HepG2 (cell line): ENCODE measurements at places on chromosomes 7 and 10. TPM values are rescaled to one million over a fixed set of nuclear protein-coding genes. Genes with fewer than 3 reads are reported as not detected.

- no peaks in the 10 kb centered on the region for H3K36me3 ChIP-seq
- DNase-seq, result no peak
- no peaks in the 10 kb centered on the region for H3K27me3 ChIP-seq
- no peak overlapping the region for H3K27ac ChIP-seq
Measured at GRCh38 chr7:37385787-37386186, 62.9 kb downstream of the ELMO1 start.

DNA sequence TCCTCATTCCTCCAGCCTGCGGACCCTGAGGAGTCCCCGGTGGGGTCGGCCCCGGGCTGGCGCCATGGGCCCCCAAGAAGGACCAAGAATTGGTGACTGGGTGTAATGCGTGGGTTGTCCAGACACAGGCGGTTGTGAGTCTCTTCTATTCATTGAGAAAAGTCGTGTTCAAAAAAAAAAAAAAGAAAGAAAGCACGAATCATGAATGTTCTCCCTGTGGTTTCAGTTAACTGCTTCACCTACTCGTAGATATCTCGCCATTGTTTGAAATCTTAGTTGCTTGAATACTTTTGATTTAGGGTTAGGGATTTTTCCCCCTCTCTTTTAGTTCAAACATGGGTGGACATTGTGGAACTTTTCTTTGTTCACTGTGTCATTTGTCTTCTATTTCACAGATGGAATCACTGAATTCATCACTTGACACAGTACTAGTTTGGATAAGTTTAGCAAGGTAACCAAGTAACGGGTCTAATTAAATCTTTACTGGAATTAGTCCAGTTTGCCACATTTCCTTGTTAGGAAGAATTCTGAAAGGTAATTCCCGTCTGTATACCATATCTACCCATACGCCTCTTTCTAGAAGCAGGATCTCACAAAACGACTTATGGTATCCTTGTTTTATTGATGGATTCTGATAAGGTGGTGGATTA lies 775 bp downstream of the STARD3NL start:
- no peak for DNase-seq
- peak overlapping the region; percentile 81 for H3K4me3 ChIP-seq
- H3K4me1 ChIP-seq, result peaks cover 18% of the 10 kb centered on the region
- peak overlapping the region; percentile 66 for H3K27ac ChIP-seq
- H3K27me3 ChIP-seq, result no peaks in the 10 kb centered on the region; the same call in 2 of the 3 replicates

GRCh38 chr10:1048349-1048731 lies 579 bp downstream of the IDI1 start:
- peak overlapping the region; percentile 96 for H3K27ac ChIP-seq
- H3K36me3 ChIP-seq, result peaks cover 3% of the 10 kb centered on the region; the same call in 1 of the 2 replicates
- peak; percentile 9 for DNase-seq
- H3K4me1 ChIP-seq, result peaks cover 59% of the 10 kb centered on the region

Gene PDCD4
- total RNA-seq, result 56.2 and 92.8 TPM in 2 replicates

- DNase-seq, result no peak
- H3K27ac ChIP-seq, result no peak overlapping the region
- no peaks in the 10 kb centered on the region for H3K36me3 ChIP-seq
- no peak overlapping the region for H3K4me3 ChIP-seq
Measured at GRCh38 chr10:94251568-94251967, 111.2 kb downstream of the NOC3L start.

Gene SLC18A3
- total RNA-seq, result not detected in 2 replicates

Gene TMEM130
- not detected in 2 replicates for total RNA-seq

DNA sequence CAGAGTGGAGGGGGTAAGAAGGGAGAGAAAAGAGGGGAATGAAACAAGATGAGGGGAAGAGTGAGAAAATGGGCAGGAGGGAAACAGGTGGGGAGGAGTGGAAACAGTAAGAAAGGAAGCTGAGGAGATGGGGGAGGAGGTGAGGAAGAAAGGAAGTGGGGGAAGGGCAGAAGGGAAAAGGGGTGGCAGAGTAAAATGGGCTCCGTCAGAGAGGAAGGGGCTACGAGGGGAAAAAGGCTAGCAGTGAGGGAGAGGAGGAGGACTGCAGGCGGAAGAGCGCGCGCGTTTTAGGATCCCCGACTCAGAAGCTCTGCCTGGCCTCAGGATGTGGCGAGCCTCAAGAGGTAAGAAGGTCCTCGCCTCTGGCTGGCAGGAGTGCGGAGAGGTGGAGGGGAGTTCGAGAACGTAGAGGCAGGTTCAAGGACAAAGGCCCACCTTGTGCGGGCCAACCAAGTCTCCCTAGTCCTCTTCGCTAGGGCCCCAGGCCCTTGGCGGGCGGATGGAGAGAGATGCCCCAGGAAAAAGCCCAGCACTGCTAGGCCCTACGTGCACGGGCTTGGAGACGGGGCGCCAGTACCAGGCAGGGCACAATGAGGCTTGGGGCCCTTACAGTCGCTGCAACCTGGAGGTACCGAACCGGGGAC lies 5.8 kb upstream of the NKX2-3 start:
- no peak overlapping the region for H3K4me3 ChIP-seq
- H3K4me1 ChIP-seq, result peaks cover 18% of the 10 kb centered on the region
- no peak overlapping the region for H3K27ac ChIP-seq

DNA sequence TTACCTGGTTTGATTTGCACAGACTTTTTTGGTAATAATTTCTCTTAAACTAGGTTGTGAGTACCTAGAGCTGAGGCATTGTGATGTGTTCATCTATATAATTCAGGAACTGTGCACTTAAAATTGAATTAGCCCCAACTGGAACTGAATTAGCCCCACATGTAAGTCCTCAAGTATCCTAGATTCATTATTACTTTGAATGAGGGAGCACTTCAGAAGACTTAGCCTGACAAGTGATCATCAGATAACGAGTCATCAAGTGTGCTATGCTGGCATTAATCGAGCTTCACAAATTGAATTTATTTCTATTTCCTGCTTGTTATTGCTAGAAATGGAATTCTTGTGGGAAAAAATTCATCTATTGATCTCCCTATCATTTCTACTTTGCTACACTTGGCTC lies 323.4 kb upstream of the SEMA3D start:
- no peak overlapping the region for H3K27ac ChIP-seq
- DNase-seq, result no peak
- H3K27me3 ChIP-seq, result no peaks in the 10 kb centered on the region
- no peaks in the 10 kb centered on the region for H3K4me1 ChIP-seq
- no peaks in the 10 kb centered on the region for H3K36me3 ChIP-seq

DNA sequence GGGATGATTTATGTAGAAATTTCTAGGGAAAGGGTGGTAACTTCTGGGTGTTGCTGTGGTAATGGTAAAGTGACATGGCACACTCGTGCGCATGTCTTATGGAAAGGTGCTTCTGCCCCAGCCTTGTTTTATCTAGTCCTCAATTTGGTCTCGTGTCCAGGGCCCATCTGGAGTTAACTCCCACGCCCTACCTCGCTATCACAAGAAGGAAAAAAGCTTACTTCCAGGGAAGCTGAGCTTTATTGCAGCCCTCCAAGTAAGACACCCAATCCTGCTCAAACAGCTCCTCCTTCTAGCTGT lies 611.8 kb downstream of the TNS3 start:
- DNase-seq, result no peak
- H3K4me3 ChIP-seq, result no peak overlapping the region

Gene LRRTM3
- not detected in 2 replicates for total RNA-seq

- no peaks in the 10 kb centered on the region for H3K4me1 ChIP-seq
- H3K27me3 ChIP-seq, result no peaks in the 10 kb centered on the region
- peaks cover 53% of the 10 kb centered on the region for H3K36me3 ChIP-seq
- no peak overlapping the region for H3K27ac ChIP-seq
- DNase-seq, result no peak
Measured at GRCh38 chr10:14906765-14907164, 28.1 kb downstream of the SUV39H2 start.

Gene FAM25A
- not detected in 2 replicates for total RNA-seq

GRCh38 chr10:30420266-30420665 lies 13.7 kb upstream of the MAP3K8 start:
- H3K27ac ChIP-seq, result no peak overlapping the region
- DNase-seq, result no peak
- no peak overlapping the region for H3K4me3 ChIP-seq
- H3K36me3 ChIP-seq, result no peaks in the 10 kb centered on the region
- peaks cover 58% of the 10 kb centered on the region for H3K4me1 ChIP-seq

- no peak overlapping the region for H3K4me3 ChIP-seq
- H3K36me3 ChIP-seq, result no peaks in the 10 kb centered on the region
- no peaks in the 10 kb centered on the region for H3K27me3 ChIP-seq
- no peaks in the 10 kb centered on the region for H3K4me1 ChIP-seq
- no peak for DNase-seq
Measured at GRCh38 chr7:129471402-129471827, 30.9 kb upstream of the SMKR1 start.

- H3K4me3 ChIP-seq, result no peak overlapping the region
- DNase-seq, result no peak
- no peaks in the 10 kb centered on the region for H3K27me3 ChIP-seq
- no peak overlapping the region for H3K27ac ChIP-seq
- H3K4me1 ChIP-seq, result no peaks in the 10 kb centered on the region
Measured at GRCh38 chr10:9878383-9878782, 1139.3 kb upstream of the CELF2 start.

Gene NANOS1
- 1.5 and 1.7 TPM in 2 replicates for total RNA-seq

DNA sequence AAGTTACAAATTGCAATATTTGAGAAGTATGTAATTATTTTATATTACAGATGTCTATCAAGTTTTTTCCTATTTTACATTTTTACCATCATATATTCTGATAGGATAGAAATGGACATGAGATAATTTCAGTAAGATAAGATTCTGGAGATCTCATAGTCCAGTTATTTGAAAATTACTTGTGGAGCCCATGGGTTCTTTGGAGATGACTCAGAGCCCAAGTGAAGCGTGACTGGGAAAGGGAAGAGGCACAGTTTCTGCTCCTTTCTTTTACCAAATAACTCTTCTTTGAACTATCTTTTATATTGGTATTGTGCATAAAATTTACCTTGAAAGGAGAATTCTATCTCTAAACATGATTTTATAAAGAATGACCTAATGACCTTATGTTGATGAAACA lies 2.4 kb downstream of the CD36 start:
- peaks cover 35% of the 10 kb centered on the region for H3K4me1 ChIP-seq
- H3K36me3 ChIP-seq, result no peaks in the 10 kb centered on the region
- no peak for DNase-seq
- no peak overlapping the region for H3K27ac ChIP-seq
- no peak overlapping the region for H3K4me3 ChIP-seq

- peak; percentile 43 for DNase-seq
- no peak overlapping the region for H3K27ac ChIP-seq
- no peak overlapping the region for H3K4me3 ChIP-seq
Measured at GRCh38 chr10:5442065-5442989, 30.0 kb downstream of the NET1 start.

Gene CROT
- total RNA-seq, result 11.9 and 13.7 TPM in 2 replicates

GRCh38 chr10:77592946-77593636 lies 44.5 kb downstream of the KCNMA1 start:
- no peaks in the 10 kb centered on the region for H3K4me1 ChIP-seq
- H3K27ac ChIP-seq, result no peak overlapping the region
- H3K4me3 ChIP-seq, result no peak overlapping the region
- no peaks in the 10 kb centered on the region for H3K36me3 ChIP-seq
- no peak for DNase-seq

Gene MYOF
- total RNA-seq, result 0.42 and 0.66 TPM in 2 replicates

- DNase-seq, result no peak
- H3K4me3 ChIP-seq, result no peak overlapping the region
- H3K36me3 ChIP-seq, result no peaks in the 10 kb centered on the region
- no peak overlapping the region for H3K27ac ChIP-seq
- H3K27me3 ChIP-seq, result no peaks in the 10 kb centered on the region
Measured at GRCh38 chr10:620417-620816, 69.1 kb downstream of the DIP2C start.

DNA sequence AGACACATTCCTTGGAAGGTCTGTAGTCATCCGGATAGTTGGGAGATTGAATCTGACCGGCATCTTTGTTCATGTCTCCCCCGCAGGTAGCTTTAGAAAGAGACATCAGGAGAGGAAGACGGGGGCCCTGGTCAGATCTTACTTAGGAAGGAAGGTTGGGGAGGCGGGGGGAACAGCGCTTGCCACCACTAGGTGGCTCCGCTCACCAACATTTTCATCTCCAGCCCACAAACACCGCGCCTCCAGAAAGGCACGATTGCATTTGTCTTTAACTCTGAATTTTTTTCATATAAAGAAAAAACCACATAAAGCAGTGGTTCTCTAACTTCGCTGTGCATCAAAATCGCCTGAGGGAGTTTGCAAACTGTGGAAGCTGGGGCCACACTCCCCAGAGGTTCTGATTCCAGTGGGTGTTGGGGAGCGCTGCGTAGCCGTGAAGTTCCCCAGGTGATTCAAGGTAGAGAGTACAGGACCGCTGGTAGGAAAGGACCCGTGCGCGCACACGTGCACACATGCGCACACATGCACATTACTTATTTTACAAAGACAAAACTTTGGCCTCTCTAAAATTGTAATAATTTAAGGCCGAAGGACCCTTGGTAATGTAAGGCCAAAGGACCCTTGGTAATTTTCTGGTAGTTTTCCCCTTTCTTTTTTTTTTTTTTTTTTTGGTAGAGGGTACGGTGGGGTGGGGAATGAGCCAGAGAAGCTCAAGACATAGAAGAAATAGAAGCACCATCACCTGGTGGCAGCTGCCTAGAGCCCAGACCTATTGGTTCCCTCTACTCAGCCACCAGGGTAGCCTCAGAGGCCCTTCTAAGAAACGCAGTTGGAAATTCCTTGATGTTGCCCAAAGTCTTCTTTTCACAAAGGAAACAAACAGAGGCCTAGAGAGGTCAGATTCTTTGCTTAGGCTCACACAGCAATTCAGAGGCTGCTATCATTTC lies 37.4 kb upstream of the OPALIN start:
- peak; percentile 41 for DNase-seq
- H3K27me3 ChIP-seq, result peaks cover 7% of the 10 kb centered on the region
- H3K27ac ChIP-seq, result no peak overlapping the region
- H3K4me3 ChIP-seq, result no peak overlapping the region

GRCh38 chr7:25527665-25528170 lies 299.4 kb upstream of the NPVF start:
- no peak overlapping the region for H3K4me3 ChIP-seq
- no peak for DNase-seq
- no peak overlapping the region for H3K27ac ChIP-seq

GRCh38 chr10:71432956-71433767 lies 36.4 kb downstream of the CDH23 start:
- H3K27ac ChIP-seq, result no peak overlapping the region
- no peak overlapping the region for H3K4me3 ChIP-seq
- H3K36me3 ChIP-seq, result no peaks in the 10 kb centered on the region

DNA sequence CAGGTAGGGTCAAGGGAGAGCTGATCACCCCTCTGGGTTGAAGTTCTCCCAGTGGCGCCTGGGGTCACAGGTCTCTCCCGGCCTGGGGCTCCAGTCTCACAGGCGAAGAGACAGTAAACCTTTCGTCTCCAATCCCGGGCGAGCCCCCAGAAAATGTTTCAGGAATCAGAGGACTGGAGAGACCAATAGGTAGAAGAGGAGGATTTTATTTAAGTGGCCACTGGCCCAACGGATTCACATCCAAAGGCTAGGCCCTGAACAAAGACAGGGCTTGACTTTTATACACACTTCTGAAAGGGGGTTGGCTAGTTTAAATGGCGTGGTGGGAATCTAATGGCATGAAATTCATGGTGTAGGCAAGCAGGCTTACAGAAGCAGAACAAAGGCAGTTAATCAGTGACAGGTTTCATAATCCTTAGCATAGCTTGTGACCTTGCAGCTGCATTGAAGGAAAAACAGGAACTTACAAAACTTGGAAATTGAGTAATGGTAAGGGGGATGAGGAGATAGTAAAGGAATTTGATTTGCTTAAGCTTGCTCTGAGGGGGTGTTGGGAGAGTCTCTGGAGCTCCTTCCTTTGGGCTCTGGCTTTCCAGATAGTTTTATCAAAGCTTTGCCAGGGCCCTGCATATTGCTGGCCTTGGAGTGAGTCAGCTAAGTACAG lies 105.5 kb downstream of the TRIM24 start:
- H3K27me3 ChIP-seq, result no peaks in the 10 kb centered on the region
- DNase-seq, result peak; percentile 98
- H3K27ac ChIP-seq, result peak overlapping the region; percentile 92
- peaks cover 37% of the 10 kb centered on the region for H3K36me3 ChIP-seq
- H3K4me1 ChIP-seq, result peaks cover 70% of the 10 kb centered on the region
- 0 out of 2 replicates have a peak overlapping the region, but pooled peaks have one; percentile 34 for H3K4me3 ChIP-seq
